ENCODE measurements at places on chromosomes 3 and 15.

DNA sequence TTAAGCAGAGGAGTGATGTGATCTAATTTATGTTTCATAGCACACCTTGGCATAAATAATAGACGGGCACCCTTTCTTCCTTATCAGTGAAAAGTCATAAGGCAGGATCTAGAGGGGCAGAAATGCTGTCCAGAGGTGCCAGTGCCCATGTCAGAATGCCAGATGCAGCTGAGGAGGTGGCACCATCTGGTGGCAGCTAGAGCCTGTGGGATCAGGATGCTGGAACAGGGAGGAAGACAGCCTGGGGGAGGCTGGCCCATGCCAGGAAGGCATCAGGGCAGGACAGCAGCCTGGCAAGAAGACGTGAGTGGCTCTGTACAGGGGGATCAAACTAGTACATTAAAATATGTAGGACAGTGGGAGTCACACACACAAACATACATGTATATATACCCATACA, 16.5 kb downstream of the MYH15 start:
- no peak for DNase-seq

DNA sequence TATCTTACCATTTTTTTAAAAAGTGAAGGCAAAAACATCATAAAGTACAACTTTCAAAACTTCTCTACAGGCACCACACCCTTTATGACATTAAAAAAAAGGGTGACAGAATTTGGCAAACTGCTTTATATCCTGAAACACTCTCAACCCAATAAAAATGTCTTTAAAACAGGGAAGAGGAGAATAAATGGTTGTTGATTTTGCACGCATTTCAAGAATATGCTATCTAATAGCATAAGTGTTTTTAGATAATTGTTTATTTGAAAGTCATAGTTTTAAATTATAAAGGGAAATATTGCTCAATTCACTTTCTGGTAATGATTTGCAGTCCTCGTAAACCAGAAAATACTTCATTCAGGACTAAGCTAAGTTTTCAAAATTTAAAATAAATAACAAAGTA, 1.7 kb upstream of the PCOLCE2 start:
- DNase-seq, result no peak

DNA sequence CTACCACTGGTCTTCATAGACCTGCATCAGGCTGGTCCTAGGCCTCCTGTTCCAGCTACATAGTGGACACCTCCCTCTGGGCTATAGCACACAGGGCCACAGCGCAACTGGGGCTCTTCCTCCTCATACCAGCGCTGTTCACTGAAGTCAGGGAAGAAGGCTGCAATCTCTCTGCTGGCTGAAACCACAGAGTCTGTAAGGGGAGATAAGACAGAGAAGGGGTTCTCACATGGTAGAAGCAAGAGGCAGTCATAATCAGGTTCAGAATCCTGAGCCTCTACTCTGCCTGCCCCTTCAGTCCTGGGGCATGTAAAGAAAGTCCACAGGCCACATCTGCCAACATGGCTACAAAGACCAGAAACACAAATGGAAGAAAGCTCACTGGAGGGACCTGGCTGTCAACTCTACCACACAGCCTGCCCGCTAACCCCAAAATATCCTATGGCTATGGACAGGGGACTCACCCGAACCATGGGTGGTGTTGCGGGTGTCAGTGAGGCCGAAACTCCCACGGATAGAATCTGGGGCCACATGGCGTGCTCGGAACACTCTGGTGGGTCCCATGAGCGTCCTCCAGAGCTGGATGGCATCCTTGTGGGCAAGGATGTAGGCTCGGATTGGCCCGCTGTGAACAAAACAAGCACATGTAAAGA, 38.7 kb downstream of the SPINK8 start:
- DNase-seq, result no peak

DNA sequence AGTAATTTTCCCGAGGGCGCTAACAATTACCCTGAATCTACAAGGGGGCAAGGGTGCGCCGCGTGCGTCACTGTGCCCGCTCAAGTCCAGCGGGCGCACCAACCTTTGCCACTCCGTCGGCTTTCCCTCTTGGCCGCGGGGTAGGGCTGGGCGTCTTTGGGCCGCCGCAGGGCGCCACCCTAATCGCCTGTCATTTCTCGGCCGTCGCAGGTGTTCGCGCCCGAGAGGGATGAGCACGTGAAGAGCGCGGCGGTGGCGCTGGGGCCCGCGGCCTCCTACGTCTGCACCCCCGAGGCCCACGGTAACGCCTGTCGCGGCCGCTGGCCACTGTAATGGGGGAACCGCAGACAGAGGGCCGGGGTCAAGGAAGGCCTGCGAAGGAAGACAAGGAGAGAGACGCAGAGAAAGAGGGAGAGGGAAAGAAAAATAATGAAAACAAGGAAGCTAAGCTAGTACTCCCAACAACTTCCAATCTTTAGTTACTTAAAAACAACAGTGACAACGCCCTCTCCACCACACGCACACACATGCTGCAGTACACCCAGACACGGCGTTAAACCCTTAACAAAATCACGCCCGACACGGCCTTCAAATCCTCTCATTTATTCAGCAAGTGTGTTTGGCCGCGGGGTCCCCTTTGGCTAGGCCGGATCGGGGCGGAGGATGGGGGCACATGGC, 3.8 kb downstream of the SKOR1 start:
- no peak for DNase-seq

DNA sequence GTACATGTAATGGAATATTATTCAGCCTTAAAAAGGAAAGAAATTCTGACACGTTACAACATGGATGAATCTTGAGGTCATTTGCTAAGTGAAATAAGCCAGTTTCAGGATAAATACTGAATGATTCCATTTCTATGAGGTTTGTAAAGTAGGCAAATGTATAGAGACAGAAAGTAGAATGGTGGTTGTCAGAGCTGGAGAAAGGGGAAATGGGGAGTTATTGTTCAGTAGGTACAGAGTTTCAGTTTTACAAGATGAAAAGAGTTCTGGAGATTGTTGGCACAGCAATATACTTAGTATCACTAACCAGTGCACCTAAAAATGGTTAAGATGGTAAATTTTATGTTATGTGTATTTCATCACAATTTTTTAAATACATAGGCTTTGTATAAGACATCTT, 60.6 kb downstream of the USP8 start:
- no peak for DNase-seq
